ENCODE measurements at places on chromosomes 1 and 21. TPM values are rescaled to one million over a fixed set of nuclear protein-coding genes. Genes with fewer than 3 reads are reported as not detected.

The IBA57 gene
- total RNA-seq: 2.0 TPM

The DSCAM gene
- total RNA-seq: 0.06 TPM

The IRF6 gene
- 43.8 TPM for total RNA-seq

The FCRL5 gene
- total RNA-seq: not detected

- no peak for DNase-seq
Measured at GRCh38 chr1:53643041-53643880, 95.7 kb downstream of the GLIS1 start.

GRCh38 chr1:9269721-9270120 lies 23.0 kb upstream of the SPSB1 start:
- no peak for DNase-seq

GRCh38 chr21:44047996-44048560 lies 36.0 kb downstream of the TRAPPC10 start:
- DNase-seq: no peak

DNA sequence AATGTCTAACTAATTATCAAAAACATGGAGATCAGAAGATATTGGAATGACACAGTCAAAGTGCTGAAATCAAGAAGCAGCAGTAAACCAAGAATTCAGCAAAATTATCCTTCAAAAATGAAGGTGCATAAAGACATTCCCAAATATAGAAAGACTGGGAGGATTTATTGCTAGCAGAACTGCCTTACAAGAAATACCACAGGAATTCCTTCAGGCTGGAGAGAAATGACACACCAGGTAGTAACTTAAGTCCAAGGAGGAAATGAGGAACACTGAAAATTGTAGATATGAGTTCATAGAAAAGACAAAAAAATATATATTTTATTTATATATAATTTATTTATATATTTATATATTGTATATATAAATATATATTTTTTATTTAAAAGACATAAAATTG lies 217.2 kb downstream of the RPS6KC1 start:
- DNase-seq: no peak

- no peak for DNase-seq
Measured at GRCh38 chr1:6975331-6976043, 190.2 kb downstream of the CAMTA1 start.

- no peak for DNase-seq
Measured at GRCh38 chr1:15016526-15016925, 137.0 kb upstream of the TMEM51 start.

DNA sequence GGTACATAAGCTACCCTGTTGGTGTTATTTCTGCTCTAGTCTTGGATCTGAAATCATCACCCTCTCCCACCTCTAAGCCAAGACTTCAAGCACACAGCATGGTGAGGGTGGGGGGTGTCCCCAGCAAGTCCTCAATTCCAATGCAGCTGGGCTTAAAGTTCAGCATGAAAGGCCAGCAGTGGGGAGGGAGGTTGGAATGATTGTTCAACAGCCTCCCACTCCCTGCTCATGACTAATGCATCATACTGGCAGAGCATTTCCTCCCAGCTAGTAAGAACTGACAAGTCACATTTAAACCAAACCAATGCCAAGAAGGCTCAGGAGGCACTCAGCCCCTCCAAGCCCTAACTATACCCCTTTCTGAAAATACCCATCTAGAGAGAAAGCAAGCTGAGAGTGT lies 50.1 kb downstream of the TIAM1 start:
- DNase-seq: peak; percentile 82

DNA sequence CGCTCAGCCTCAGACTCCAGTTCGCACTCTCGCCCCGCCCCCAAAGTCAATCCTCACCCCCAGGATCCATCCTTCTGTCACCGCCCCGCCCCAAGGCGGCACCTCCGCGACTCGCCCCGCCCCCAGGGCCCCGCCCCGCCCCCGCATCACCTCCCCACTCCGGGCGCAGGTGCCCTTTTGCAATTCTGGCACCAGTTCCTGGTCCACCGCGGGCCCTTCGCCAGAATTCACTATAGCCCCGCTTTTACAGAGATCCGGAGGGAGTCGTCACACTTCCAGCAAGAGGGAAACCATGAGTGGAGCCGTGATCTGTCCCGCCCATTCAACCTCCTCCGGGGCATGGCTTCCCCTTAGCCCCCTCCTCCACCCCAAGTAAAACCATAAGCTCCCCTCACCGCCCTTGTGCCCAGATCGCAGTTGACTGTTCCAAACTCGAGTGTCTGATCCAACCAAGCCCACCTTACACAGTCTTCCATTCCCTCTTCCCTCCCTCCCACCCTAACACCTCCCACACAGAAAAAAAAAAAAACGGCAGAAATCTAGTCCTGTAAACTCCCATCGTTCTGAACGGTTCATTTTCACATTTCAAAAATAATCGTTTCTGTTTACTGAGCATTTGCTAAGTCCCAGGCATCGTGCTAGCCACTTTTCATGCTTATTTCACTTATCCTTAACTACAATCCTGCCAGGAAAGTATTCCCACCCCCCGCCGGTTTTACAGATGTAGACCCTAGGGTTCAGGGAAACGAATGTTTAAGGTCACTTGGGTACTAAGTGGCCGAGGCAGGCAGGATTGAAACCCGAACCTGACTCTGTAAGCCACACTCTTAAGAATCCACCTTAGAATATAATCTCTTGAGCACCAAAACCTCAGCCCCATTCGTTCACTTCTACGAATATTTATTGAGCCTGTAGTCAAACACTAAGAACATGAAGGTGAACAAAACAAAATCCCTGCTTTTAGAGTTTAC lies 1.3 kb upstream of the DNAJC16 start:
- peak; percentile 78 for DNase-seq

DNA sequence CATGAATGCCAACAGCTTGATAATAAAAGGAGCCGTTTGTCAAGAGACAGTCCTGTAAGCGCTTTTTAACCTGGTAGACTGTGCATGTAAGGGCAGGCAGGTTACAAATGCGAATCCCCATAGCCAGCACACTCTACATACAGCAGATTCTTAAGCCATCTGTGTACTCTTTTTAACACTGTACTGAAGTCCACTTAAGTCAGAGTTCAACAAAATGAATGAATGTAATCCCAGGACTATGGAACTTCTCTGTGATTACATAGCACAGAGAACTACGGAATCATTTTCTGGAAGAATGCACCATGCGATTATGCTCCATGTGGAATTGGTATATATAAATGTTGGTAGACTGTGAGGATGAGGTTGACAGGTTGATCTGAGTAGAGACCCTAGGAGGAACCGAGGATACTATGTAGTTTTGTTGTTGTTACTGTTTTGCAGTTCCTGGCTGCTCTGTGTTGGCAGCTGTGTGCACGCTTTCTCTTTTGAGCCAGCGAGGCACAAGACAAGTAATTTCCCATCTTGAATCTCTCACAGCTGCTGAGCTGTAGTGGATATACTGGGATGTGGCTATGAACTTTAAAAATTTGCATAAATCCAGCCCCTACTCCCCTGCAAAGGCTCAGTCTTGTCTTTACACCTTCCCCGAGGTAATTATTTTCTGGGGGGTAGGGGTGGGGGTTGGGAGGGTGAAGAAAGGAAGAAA lies 21.9 kb downstream of the LRRC8D start:
- DNase-seq: no peak

- DNase-seq: no peak
Measured at GRCh38 chr21:38664841-38665240, 140.9 kb upstream of the ETS2 start.

The CFHR5 gene
- not detected for total RNA-seq

DNA sequence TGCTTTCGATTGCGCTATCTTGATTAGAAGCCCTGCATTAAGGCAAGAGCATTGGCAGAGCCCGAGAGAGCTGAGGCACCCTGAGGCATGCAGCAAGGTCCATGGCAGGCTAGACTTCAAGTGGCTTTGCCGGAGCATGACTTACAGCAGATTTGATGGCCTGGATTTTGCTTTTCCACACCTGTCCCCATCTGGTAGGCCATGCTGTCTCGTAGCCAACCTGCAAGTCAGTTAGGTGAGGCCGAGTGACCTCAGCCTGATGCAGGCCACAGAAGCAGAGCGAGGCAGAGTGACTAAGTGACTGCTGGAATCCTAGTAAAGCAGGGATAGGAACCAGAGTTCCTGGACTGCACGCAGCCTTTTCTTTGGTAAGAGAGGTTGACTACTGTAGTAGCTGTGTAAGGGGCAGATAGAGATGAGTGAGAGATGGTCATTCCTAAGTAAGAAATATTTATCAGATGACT lies 148.9 kb downstream of the PBX1 start:
- DNase-seq: no peak

DNA sequence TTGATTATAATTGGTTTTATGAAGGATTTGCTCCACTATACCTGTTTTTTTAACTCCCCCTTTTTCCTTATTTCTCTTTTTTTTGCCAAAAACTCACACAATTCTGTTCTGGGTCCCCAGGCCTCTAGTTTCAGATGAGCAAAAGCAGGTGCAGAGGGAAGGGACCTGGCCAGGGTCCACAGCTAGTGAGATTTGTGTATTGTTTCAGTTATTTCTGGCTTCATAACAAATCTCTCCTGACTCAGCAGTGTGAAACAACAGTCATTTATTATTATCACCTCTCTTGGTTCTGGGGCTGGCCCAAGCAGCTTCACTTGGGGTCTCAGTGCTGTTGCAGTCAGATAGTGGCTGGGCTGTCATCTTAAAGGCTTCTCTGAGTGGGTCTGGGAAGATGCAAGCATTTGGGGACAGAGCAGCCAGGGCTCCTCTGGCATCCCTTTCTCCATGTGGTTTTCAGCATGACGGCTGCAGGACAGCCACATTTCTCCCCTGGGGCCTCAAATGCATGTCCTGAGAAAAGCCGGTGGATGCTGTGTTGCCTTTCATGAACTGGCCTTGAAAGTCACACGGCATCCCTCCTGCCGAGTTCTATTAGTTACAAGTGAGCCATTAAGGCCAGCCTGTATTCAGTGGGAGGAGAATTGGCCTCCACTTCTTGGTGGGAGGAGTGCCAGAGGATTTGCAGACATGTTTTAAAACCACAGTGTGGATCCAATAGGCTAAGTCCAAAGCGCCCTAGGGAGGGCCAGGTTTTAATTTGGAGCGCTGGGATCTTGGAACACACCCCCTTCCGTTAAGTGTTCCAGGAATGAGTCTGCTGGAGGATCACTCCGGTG lies 137.1 kb downstream of the CAMTA1 start:
- peak; percentile 19 for DNase-seq

The SPRR2B gene
- total RNA-seq: not detected

GRCh38 chr1:244442850-244443249 lies 8.9 kb downstream of the ADSS2 start:
- DNase-seq: no peak

- no peak for DNase-seq
Measured at GRCh38 chr1:66438501-66438900, 95.5 kb upstream of the SGIP1 start.

The ADCY10 gene
- total RNA-seq: not detected

The ZSCAN20 gene
- 4.0 TPM for total RNA-seq

GRCh38 chr1:18670121-18670867 lies 39.6 kb downstream of the PAX7 start:
- no peak for DNase-seq

DNA sequence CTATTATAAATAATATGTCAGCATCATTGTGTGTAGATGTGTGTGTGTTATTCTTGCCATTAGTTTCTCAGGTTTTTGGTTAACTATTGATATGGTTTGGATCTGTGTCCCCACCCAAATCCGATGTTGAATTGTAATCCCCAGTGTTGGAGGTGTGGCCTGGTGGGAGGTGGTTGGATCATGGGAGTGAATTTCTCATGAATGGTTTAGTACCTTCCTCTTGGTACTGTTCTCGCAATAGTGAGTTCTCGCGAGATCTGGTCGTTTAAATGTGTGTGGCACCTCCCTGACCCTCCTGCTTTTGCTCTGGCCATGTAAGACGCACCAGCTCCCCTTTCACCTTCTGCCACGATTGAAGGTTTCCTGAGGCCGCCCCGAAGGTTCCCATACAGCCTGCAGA lies 9.6 kb upstream of the POFUT2 start:
- no peak for DNase-seq

DNA sequence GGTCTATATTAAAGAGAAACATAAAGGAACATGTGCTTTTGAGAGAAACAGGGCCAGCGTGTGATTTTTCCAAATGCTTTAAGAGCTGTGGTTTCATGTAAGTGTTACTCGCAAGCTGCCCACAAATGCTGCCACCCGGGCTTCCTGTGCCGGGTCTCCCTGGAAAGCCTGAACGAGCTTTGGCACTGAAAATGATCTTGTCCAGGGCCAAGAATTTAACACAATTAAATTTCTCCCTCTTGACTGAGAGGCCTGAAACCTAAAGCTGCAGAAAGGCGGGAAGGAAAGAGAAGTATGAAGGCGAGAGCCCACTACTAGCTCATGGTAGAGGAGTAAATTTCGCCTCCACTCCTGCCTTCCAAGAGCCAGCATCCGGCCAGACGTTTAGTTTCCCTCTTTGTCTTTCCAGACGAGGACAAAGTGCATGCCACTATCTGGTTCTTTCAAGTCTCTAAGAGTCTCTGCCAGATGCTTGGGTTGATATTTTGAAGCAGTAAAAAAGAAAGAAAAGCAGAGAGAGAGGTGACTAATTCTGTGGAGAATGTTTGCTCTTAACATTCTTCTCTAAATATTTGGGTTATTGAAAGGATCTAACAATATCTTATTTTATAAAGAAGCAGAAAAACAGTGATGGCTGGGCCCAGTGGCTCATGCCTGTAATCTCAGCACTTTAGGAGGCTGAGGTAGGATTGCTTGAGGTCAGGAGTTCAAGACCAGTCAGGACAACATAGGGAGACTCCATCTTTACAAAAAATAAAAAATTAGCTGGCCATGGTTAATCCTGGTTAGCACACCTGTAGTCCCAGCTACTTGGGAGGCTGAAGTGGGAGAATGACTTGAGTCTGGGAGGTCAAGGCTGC lies 100.0 kb upstream of the HNRNPU start:
- DNase-seq: no peak

DNA sequence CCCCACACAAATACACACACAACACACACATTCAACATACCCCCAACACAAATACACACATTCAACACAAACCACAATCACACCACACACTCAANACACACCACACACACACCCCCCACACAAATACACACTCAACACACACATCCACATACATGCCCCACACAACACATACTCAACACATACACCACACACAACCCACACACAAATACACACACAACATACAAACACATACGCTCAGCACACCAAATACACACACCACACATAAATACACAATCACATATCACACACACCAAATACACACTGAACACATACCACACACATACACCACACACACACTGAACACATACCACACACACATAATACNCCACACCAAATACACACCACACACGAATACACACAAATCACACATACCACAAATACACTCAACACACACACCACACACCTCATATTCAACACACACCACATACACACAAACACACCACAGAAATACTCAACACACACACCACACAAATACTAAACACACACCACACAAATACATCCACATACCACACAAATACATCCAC lies 48.9 kb downstream of the PRDM15 start:
- DNase-seq: no peak

The SMCP gene
- total RNA-seq: not detected

All from epithelial cell of proximal tubule (primary cell).